A549 treated with RU486 at 1 μM for 4 hours (cell line): ENCODE measurements at places on chromosomes 6 and 20. TPM values are rescaled to one million over a fixed set of nuclear protein-coding genes. Genes with fewer than 3 reads are reported as not detected.

The PGK2 gene
- total RNA-seq = not detected in 5 replicates

The DACT2 gene
- total RNA-seq = 0.07 to 0.65 TPM (median 0.25 TPM) in 5 replicates

The PDE10A gene
- total RNA-seq = 29.1 to 34.8 TPM (median 33.0 TPM) in 5 replicates

The TUBB2A gene
- total RNA-seq = 68.2 to 86.6 TPM (median 79.6 TPM) in 5 replicates

The ZNF391 gene
- 0.17 to 0.38 TPM (median 0.27 TPM) in 5 replicates for total RNA-seq

The SLC22A16 gene
- not detected in 5 replicates for total RNA-seq

The RSPO4 gene
- total RNA-seq = not detected in 5 replicates

The DEFB114 gene
- total RNA-seq = not detected in 5 replicates

The SLC4A11 gene
- total RNA-seq = 5.7 to 7.8 TPM (median 7.0 TPM) in 5 replicates

The PNISR gene
- 17.7 to 31.1 TPM (median 28.0 TPM) in 5 replicates for total RNA-seq

The ADISSP gene
- 101 to 169 TPM (median 156 TPM) in 5 replicates for total RNA-seq
